Activated T-cell treated with anti-CD3 and anti-CD28 coated beads, Interleukin-2, amount 50 U/mL, for 72 hours (primary cell): ENCODE measurements at places on chromosomes 4 and X. TPM values are rescaled to one million over a fixed set of nuclear protein-coding genes. Genes with fewer than 3 reads are reported as not detected.

USP17L21 gene
- not detected for total RNA-seq

UGT8 gene
- total RNA-seq = 0.22 TPM

USP17L19 gene
- not detected for total RNA-seq

GPRASP1 gene
- 7.4 TPM for total RNA-seq

PLP1 gene
- total RNA-seq = not detected

STBD1 gene
- total RNA-seq = 0.30 TPM

FBXW7 gene
- total RNA-seq = 40.9 TPM

TCEAL7 gene
- total RNA-seq = not detected

KIT gene
- total RNA-seq = 0.22 TPM

DNA sequence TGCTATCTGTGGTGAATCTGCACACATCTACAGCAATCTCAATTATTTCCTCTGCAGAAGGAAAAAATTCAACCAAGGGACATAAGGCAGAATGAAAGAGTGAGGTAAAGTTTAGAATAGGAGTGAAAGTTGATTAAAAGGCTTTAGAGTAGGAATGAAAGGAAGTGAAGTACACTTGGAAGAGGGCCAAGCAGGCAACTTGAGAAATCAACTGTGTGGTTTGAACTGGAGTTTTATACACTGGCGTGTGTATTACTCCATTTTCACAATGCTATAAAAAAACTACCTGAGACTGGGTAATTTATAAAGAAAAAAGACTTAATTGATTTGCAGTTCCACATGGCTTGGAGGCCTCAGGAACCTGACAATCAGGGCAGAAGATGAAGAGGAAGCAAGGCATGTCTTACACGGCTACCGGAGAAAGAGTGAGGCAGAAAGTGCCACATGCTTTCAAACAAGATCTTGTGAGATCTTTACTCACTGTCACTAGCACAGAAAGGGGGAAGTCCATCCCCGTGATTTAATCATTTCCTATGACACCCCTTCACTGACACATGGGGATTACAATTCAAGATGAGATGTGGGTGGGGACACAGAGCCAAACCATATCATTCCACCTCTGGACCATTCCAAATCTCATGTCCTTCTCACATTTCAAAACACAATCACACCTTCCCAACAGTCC, 234.8 kb downstream of the IL15 start:
- H3K4me3 ChIP-seq = no peak overlapping the region
- H3K36me3 ChIP-seq = no peaks in the 10 kb centered on the region
- H3K4me1 ChIP-seq = no peaks in the 10 kb centered on the region
- H3K27me3 ChIP-seq = no peaks in the 10 kb centered on the region

DNA sequence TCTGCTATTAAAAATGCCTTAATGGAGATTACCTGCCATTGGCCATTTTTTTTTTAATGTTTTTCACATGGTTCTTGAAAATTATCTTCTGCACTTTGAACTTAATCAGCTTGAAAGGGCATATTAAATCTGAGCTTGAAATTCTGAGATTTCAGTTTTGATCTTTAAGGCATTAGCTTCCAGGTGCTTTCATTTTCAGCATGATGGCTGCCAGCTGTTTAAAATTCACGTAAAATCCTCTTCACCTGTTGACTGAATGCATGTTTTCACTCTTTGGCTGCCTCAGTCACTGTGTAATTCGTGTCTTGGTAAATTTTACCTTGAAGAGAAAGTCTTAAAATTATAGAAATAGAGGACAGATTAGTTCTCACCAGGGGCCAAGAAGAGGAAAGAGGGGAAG, 39.6 kb downstream of the SMAD1 start:
- no peaks in the 10 kb centered on the region for H3K36me3 ChIP-seq
- H3K4me3 ChIP-seq = no peak overlapping the region
- H3K4me1 ChIP-seq = no peaks in the 10 kb centered on the region
- no peaks in the 10 kb centered on the region for H3K27me3 ChIP-seq

DNA sequence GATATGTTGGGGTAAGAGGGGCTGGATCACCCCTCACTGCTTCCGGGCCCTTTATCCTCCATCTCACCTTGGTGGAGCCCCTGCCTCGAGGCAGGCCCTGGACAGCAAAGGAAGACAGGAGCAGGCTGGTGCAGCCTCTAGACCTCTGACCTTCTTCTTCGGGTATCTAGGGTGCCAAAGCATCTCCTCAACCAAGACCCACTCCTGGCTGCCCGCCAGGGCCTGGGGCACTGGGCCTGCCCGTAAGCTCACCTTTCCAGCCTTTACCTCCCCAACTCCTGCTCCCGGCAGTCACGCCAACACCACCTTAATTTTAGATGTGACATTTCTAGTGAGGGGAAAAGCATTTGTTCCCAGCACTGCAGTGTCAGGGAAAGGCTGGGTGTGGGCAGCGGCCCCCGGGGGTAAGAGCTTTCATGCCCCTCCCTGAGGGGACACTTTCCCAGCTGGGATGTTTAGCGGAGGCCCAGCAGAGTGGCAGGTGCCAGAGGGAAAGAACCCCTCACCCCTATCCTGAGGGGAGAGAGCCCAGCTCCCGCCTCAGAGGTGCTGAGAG, 6.7 kb downstream of the MAN2B2 start:
- DNase-seq = no peak
- no peak overlapping the region for H3K4me3 ChIP-seq
- H3K36me3 ChIP-seq = peaks cover 25% of the 10 kb centered on the region
- H3K27me3 ChIP-seq = no peaks in the 10 kb centered on the region
- no peaks in the 10 kb centered on the region for H3K4me1 ChIP-seq

DNA sequence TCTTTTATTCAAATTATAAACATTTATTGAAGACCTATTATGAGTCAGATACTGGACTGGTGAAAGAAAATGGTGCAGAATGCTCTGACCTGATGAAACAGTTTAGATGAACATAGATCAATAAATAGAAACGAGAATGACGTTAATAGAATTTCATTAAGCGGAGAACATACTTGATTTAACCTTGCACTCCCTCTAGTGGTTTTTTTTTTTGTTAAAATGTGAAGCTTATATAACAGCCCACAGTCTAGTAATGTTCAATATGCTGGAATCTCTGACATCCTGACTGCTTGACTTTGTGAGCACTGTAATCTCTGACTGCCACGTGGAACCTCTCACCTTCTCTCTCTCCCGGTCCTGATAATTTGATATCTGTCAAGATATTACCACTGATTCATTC, 32.3 kb downstream of the HDAC8 start:
- no peak overlapping the region for H3K27ac ChIP-seq
- no peaks in the 10 kb centered on the region for H3K36me3 ChIP-seq
- H3K27me3 ChIP-seq = peaks cover 5% of the 10 kb centered on the region
- no peak for DNase-seq
- H3K4me3 ChIP-seq = no peak overlapping the region
- no peaks in the 10 kb centered on the region for H3K4me1 ChIP-seq

DNA sequence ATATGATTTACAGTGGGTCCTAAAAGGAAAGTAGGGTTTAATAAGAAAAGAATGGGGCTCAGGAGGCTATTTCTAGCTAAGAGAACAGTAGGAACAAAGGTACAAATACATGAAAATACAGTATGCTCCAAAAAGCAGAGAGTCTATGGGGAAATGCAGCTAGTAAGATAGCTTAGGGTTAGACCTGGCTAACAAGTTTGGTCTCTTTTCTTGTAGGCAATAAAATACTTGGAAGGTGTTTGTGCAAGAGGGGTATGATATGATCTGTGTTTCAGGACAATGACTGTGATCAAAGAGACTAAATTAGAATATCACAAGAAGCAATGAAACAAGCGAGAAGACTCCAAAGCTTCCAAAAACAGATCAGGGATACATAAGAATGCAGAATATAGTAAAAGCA, 33.5 kb upstream of the SH3KBP1 start:
- no peaks in the 10 kb centered on the region for H3K4me1 ChIP-seq
- H3K4me3 ChIP-seq = no peak overlapping the region
- H3K27ac ChIP-seq = no peak overlapping the region
- H3K36me3 ChIP-seq = no peaks in the 10 kb centered on the region
- DNase-seq = no peak

DNA sequence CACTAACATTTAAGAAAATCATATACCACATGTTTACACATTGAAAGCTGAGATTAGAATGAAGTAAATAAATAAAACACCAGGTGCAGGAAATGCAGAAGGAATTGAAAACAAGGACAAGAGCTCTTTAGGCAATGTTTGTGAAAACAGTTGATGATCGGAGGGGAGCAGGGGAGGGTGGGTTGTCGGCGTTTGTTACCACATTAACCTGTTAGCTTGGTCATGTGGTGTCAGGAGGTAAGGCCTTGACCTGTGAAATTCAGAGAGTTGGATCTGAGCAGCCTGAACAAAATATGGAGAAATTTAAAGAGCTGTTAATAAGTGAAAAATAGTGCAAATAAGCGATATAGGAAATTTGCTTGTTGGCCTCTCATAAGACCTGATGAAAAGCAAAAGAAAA, 759.9 kb downstream of the PDHA2 start:
- no peaks in the 10 kb centered on the region for H3K4me1 ChIP-seq
- H3K36me3 ChIP-seq = no peaks in the 10 kb centered on the region
- H3K4me3 ChIP-seq = no peak overlapping the region

GRCh38 chr4:167622481-167623240, 388.4 kb upstream of the SPOCK3 start:
- H3K27me3 ChIP-seq = no peaks in the 10 kb centered on the region
- no peak overlapping the region for H3K4me3 ChIP-seq
- H3K4me1 ChIP-seq = no peaks in the 10 kb centered on the region
- no peaks in the 10 kb centered on the region for H3K36me3 ChIP-seq

DNA sequence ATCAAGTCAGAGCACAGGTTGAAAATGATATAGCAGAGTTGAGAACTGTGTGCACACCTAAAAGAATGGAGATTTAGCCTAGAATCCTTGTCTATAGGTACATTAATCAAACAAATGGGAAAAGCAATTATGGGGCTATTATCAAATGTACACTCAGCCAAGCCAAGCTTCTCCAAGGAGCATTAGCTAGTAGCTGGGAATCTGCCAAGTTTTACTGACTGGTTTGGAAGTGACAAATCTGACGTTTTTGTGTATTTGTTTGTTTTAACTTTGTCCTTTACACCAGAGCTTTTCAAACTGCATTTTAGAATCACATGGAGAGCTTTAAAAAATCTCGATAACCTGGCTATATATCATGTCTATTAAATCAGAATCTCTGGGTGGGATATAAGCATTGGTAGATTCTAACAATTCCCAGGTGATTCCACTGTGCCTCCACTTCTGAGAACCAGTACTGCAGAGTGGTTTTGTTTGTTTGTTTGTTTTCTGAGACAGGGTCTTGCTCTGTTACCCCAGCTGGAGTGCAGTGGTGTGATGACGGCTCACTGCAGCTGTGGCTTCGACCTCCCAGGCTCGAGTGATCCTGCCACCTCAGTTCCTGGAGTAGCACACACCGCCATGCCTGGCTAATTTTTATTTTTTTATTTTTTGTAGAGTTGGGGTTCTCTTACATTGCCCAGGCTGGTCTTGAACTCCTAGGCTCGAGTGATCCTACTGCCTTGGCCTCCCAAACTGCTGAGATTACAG, 279.8 kb downstream of the UNC5C start:
- H3K27ac ChIP-seq = no peak overlapping the region
- no peak overlapping the region for H3K4me3 ChIP-seq
- no peaks in the 10 kb centered on the region for H3K4me1 ChIP-seq
- peaks cover 2% of the 10 kb centered on the region for H3K36me3 ChIP-seq
- H3K27me3 ChIP-seq = peaks cover 10% of the 10 kb centered on the region

GRCh38 chrX:39810901-39811300, 286.9 kb downstream of the BCOR start:
- H3K27me3 ChIP-seq = peaks cover 27% of the 10 kb centered on the region
- H3K4me1 ChIP-seq = peaks cover 25% of the 10 kb centered on the region
- no peak for DNase-seq
